ENCODE measurements at places on chromosomes 6 and 20. TPM values are rescaled to one million over a fixed set of nuclear protein-coding genes. Genes with fewer than 3 reads are reported as not detected.

KHDC1 gene
- total RNA-seq, result 1.4 TPM

MAPK13 gene
- total RNA-seq, result 1.7 TPM

TRAPPC3L gene
- 0.23 TPM for total RNA-seq

NEU1 gene
- total RNA-seq, result 28.2 TPM

GRCh38 chr6:157012355-157012754, 235.2 kb downstream of the ARID1B start:
- no peak for DNase-seq

GRCh38 chr6:57104336-57104735, 14.3 kb downstream of the ZNF451 start:
- DNase-seq, result no peak

- no peak for DNase-seq
Measured at GRCh38 chr20:12409501-12409900, 491.8 kb downstream of the BTBD3 start.

DNA sequence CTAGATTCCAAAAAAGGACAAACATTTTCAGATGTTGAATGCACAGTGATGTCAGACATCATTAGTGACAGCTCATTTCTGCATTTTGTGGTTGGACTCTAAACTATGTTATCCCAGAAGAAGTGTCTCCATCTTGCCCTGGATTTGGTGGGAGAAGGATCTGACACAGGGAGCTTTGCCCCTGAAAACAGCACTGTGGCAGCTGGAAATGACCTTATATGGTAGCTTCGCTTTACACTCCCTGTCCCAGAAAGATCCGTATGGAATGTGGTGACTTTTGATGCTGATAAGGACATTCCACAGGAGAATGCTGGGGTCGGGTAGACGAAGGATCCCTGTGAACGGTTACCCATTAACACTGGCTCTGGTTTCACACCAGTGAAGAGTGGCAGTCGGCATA, 87.2 kb upstream of the EDN1 start:
- DNase-seq, result no peak

DNA sequence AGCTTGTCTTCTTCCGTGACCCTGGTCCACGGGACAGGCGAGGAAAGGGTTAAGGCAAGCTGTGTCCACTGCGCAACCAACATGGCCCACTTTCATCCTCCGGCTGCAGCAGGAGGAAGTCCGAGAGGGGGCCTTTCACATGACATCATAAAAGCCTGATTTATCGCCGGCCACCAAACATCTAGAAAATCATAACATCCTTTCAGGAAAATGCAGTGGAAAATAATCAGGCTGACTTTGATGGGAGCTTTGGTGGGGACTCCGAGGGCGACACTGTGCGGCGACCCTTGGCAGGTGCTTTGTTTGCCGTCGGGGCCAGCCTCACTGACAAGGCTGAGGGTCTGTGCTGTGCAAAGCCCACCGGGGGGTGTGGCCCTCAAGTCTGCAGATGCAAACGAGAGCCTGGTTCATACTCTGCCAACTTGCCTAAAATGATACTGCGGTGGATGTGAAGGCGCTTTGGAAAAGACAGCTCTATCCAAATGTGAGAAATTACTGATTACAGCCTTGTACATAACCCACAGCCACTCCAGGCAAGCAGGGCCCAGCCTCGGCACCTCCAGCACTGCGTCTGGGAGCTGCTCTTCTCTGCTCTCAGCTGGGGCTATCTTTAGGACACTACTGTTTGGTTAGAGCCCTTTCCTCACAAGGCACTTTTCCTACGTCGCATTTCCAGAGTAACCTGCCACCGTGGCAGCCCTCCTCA, 25.7 kb downstream of the FOXC1 start:
- DNase-seq, result no peak

GRCh38 chr20:9185511-9185910, 116.6 kb downstream of the PLCB4 start:
- DNase-seq, result no peak
